ENCODE measurements at places on chromosomes 7 and 10.

GRCh38 chr10:61836888-61837754, 64.4 kb upstream of the ARID5B start:
- DNase-seq, result no peak

GRCh38 chr10:56585447-56586171, 224.6 kb upstream of the ZWINT start:
- DNase-seq, result no peak

GRCh38 chr7:99621271-99621670, 4.5 kb downstream of the ZSCAN25 start:
- DNase-seq, result no peak

DNA sequence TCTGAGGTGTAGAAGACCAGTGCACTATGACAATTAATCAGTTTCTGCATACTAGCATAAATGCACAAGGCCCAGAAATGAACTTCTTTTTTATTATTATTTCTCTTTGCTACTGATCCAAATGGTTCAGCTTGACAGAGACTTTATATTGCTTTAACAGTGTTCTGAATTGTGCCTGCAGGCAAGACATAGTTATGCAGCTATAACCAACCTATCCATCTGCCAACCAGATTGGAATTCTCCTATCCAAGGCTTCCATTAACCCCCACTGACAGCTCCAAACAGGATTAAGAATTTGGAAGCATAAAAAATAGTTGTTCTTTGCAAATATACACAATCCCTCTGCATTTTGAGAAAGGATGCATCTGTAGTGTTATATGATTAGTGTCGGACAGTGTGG, 98.2 kb downstream of the BTRC start:
- DNase-seq, result no peak

DNA sequence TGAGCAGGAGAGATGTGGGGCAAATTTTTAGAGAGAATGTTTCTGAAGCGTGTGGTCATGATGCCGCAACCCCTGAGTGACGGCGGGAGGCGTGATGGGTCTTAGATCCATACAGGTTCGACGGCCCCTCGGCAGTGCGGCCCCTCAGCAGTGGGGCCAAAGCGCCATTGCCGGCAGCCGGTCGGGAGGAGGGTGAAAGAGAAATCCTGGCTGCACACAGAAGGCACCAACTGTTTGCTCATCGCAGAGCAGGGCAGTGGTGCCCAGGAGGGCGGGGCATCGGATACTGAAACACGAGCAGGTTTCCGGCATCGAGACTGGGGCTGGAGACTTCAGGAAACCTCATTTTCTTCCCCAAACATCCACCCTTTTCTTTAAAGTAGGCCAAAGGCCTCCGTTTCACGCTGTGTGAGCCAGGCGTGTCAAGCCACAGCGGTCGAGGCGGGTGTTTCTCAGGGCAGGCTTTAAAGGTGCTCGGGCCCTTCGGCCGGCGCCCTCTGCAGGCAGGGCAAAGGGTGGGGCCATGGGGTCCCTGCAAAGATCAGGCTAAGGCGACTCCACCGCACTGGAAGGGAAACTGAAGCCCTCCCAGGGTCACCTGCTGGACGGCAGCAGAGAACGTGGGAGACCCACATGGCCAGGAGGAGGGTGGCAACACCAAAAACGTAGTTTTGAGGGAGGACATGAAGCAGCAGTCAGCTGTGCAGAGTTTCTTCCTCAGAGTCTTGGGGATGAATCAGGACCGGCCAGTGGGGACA, 42.0 kb upstream of the PPP2R2D start:
- no peak for DNase-seq

All from stimulated activated CD8-positive, alpha-beta memory T cell treated with anti-CD3 and anti-CD28 coated beads, Interleukin-4, amount 100 ng/mL, for 24 hours (primary cell).